Panc1 (cell line): ENCODE measurements at places on chromosomes 1 and 21. TPM values are rescaled to one million over a fixed set of nuclear protein-coding genes. Genes with fewer than 3 reads are reported as not detected.

The VAV3 gene
- total RNA-seq, result 0.23 TPM

The AMY1C gene
- total RNA-seq, result not detected

The L1TD1 gene
- total RNA-seq, result 0.18 TPM

GRCh38 chr1:115975569-115976061, 698 bp upstream of the SLC22A15 start:
- no peak for DNase-seq

DNA sequence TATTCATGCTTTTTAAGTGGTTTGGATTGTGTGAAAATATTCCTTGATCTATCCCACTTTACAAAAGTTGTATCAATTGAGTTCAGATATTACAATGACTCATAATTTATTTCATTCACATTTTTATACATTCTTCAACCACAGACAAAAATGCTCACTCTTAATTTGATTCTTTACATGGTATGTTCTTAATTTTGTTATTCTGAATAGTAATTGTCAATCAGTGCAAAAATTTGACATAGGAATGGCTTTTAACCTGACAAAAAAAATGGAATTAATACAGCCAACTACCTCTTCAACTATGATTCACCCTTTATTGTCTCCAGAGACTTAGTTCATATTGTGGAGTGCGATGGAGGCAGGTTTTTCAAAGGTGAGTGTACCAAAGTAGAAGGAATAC, 1002.4 kb upstream of the ADGRL4 start:
- DNase-seq, result no peak

DNA sequence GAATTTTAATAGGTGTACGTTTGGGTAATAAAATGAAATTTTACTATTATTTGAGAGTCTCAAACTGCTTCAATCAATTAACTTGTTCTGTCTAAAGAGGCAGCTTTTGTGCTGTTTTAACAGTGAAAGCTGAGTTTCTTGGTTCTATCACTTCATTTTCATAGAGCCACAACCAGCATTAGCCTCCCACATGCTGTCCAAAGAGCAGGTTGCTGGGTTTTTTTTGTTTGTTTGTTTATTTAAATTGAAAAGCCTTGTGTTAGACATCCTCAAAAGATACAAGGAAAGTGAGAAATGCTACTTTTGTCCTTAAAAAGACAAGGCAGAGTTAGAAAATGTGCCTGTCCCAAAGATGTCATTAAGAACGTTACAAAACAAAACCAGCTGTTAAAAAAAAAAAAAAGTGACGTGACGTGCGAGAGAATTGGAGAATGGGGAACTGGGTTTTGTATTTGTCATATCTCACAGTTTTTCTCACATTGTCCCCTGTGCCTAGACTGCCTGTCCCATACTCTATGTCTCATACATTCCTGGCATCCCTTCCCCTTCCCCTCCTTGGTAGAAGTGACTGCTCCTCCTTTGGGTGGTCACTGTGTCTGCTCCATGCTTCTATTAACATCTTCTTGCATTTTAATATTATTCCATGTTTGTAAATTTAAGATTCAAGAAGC, 63.1 kb upstream of the CD34 start:
- DNase-seq, result no peak

- DNase-seq, result no peak
Observed at GRCh38 chr1:187588917-187589316, 760.2 kb downstream of the PLA2G4A start.

- no peak for DNase-seq
Observed at GRCh38 chr1:161241682-161242081, 3.7 kb upstream of the NR1I3 start.
